Fibroblast of the aortic adventitia (primary cell): ENCODE measurements at places on chromosomes 5 and 9. TPM values are rescaled to one million over a fixed set of nuclear protein-coding genes. Genes with fewer than 3 reads are reported as not detected.

Gene GPR151
- total RNA-seq, result not detected in 2 replicates

Gene DNM1
- total RNA-seq, result 28.0 and 57.4 TPM in 2 replicates

Gene SQSTM1
- total RNA-seq, result 596 and 1,869 TPM in 2 replicates

Gene TNFSF8
- total RNA-seq, result not detected in 2 replicates

Gene FOXD4L6
- not detected in 2 replicates for total RNA-seq

Gene CDHR2
- total RNA-seq, result not detected in 2 replicates

Gene HCN1
- 0.41 TPM in 1 of 2 replicates, not detected in the other for total RNA-seq

Gene DOCK8
- total RNA-seq, result 0.08 and 0.18 TPM in 2 replicates

Gene OR1J2
- 1.6 TPM in 1 of 2 replicates, not detected in the other for total RNA-seq

Gene ORM1
- total RNA-seq, result not detected in 2 replicates

Gene NEUROG1
- not detected in 2 replicates for total RNA-seq

Gene CCDC180
- total RNA-seq, result 4.2 and 27.2 TPM in 2 replicates

Gene ANGPTL2
- 41.0 and 47.5 TPM in 2 replicates for total RNA-seq

Gene CLIC3
- 4.3 and 5.2 TPM in 2 replicates for total RNA-seq

Gene EGR1
- total RNA-seq, result 1.6 and 6.3 TPM in 2 replicates

Gene SVEP1
- total RNA-seq, result 50.2 and 101 TPM in 2 replicates

Gene GABRG2
- total RNA-seq, result not detected in 2 replicates

Gene FAM120A
- 55.7 and 116 TPM in 2 replicates for total RNA-seq

Gene BRINP1
- total RNA-seq, result 3.1 and 5.8 TPM in 2 replicates

Gene DMRTA1
- 0.81 and 0.90 TPM in 2 replicates for total RNA-seq

Gene FIBCD1
- 0.27 TPM in 1 of 2 replicates, not detected in the other for total RNA-seq

Gene ZNF454
- 0.18 and 3.0 TPM in 2 replicates for total RNA-seq

Gene TIMD4
- not detected in 2 replicates for total RNA-seq

Gene KIF4B
- total RNA-seq, result not detected in 2 replicates

Gene CDC20B
- not detected in 2 replicates for total RNA-seq

Gene CEL
- total RNA-seq, result 0.27 TPM in 1 of 2 replicates, not detected in the other

Gene SV2C
- total RNA-seq, result 0.08 TPM in 1 of 2 replicates, not detected in the other

Gene TMEM171
- 0.90 and 13.1 TPM in 2 replicates for total RNA-seq

Gene MEGF10
- not detected in 2 replicates for total RNA-seq

Gene ANXA2R
- 3.0 and 3.4 TPM in 2 replicates for total RNA-seq

Gene DMGDH
- total RNA-seq, result 4.2 and 7.3 TPM in 2 replicates

Gene TAF11L10
- not detected in 2 replicates for total RNA-seq

Gene FGF1
- 1.2 and 3.4 TPM in 2 replicates for total RNA-seq

Gene PHYHD1
- total RNA-seq, result 8.5 and 13.1 TPM in 2 replicates
